ENCODE measurements at places on chromosomes 2 and 18. TPM values are rescaled to one million over a fixed set of nuclear protein-coding genes. Genes with fewer than 3 reads are reported as not detected.
A peak's percentile ranks its signal among the peaks of the same experiment; 100 is the strongest.

DNA sequence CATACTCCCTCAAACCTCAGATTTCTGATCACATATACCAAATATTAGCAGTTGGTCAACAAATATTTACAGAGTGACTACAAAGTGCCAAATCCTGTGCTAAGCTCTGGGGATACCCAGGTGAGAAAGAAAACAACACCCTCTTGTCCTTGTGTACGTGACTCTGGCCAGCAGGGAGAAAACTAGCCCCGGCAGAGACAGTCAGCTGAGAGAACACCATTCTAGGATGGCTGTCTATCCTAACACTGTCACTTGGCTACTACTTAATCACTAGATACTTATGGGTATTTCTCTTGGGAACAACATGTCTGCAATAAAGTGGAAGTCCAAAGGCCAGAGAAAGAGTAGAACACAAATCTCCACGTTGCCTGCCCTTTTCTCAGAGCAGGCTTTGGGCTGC, 57.9 kb upstream of the CD226 start:
- no peak for DNase-seq

DNA sequence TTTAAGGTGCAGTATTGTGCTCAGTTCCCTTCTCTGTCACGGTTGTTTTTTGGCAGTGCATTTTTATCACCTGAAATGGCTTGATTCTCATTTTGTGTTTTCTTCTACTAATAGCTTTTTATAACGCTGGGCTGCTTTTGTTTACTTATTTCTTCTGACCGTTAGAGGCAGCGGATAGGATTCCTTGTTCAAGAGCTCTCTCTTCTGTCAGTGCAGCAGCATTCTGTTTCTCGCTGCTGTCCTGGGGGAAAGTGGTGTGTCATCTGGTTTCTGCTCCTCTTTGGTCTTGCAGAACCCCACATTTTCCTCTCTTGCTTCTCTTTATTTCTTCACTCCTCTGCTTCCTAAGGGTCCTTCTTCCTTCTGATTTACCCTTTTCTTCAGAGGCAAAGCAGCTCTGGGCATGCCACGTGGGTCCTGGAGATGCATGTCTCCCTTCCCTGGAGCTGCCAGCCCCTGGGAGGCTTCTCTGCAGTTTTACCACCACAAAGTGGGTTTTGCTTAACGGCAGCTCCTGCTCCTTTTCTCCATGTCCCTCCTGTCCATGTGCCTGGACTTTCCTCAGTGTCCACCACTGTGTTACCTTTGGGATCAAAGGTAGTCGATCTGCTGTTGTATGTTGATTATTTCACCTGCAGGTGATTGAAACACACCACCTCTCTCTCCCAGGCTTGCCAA, 47.3 kb upstream of the SNTG2 start:
- no peak for DNase-seq

- DNase-seq, result no peak
These were observed 13.7 kb downstream of the TET3 start for GRCh38 chr2:73998451-73998850.

GRCh38 chr2:39991298-39991697, 212.2 kb upstream of the THUMPD2 start:
- DNase-seq, result no peak

DNA sequence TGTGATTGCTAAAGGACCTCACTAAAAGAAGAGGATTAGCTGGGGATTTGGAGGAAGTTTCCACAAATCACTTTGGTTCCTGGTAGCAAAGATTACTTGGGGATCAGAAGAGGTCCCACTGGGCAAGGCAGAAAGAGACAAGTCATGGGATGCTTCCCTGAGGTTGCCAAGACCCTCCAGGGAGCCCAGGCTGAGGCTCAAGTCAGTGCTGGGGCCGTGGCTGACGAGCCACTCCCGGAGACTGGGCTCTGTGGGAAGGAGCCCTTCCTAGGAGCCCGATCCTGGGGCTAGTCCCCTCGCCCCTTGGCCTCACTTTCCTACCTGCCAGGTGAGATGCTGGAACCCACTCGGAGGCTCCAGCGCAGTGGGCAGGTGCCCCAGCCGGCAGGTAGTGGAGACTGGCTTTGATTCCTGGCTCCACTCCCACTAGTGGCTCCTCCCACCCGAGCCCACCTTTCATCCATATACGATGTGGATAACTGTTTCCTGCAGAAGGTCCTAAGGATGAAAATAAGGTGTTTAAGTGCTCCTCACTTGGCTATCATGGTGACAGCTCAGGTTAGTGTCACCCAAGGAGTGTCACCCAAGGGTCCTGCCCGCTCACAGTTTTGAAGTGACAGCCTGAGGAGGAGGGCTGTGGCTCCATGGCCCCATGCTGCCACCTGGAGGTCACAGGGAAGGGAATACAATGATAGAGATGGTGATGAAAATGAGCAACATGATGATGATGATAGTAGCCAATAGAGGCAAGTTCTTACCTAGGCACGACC, 100.5 kb downstream of the CAPN13 start:
- no peak for DNase-seq

- no peak for DNase-seq
These were observed 39.2 kb downstream of the LRRFIP1 start for GRCh38 chr2:237666606-237667005.

DNA sequence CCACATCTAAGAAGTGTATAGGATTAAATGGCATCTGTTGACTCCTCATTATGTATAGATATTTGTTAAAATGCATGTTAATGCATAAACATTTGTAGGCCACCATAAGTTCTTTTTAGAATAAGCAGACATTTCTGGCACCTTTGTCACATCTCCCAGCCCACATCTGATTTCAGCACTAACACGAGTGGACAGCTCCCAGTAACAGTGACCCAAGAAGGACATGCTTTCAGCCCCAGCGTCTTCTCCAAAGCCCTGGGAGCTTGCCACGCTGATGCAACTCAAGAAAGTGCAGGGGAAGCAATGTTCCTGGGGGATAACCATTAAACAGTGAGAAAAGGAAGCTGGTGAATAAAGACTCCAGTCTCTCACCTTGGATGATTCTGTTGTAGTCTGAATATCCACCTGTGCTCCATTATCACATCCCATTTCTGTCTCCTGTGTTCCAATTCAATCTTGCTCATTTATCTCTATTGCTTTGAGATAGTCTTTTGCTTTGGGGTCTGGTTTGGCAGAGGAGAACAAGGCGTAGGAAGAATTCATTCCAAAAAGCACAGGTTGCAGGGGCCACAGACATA, 182.6 kb upstream of the THSD7B start:
- DNase-seq, result no peak

DNA sequence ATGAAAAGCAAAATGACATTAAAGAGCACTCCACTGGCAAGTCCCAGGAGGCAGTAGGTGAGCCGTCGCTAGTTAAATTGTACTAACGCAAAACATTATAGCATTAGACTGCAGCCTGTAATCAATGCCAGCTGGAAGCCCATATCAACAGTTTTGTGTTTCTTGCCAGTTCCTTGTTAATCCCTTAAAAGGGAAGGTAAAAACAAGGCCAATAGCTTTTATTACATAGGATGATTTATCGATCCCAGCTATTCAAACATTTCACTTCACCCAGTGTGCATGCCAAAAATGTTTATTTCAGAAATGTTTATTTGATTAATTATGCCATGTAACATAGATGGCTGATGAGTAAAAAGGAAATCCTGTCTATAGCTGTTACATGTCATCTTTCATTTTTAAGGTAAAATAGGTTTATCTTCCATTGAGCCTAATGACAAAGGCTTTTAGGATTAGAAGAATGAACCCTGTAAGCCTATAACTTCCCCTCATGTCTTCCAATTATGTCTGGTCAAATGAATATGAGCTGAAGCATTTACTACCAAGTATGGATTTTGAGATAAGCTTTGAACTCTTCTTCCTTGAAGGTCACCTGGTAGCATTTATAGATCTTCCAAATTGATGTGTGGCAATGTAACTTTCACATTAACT, 591.2 kb downstream of the RNF144A start:
- no peak for DNase-seq

- no peak for DNase-seq
These were observed 77.0 kb downstream of the LANCL1 start for GRCh38 chr2:210399440-210400041.

DNA sequence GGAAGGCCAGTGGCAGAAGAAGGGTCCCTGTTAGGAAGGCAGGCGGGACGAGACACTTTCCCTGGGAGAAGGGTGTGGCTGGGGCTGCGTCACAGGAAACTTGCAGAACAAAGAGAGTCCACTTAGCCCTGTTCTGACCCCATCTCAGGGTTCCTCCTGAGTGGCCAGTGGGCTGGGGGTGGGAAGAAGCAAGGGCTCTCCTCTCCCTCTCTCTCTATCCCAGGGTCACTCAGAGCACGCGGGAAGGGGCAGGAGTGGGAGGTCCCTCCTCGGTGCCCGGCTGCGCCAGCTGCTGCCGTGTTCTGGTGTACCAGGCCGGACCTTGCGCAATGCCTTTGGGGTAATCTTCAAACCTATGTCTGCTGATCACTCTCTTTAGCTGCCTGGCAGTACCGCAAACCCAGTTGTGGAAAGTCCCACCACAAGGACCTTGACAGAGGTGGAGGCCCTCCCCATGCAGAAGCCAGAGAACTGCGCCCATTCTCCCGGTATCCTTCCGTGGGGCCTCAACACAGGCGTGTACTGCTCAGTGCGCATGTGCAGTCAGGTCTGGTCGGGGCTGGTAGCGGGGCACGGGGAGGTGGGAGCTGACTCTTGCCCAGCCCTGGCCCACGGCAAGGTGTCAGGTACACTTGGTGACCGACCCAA, 47.8 kb upstream of the ST3GAL5 start:
- DNase-seq, result peak; percentile 24

GRCh38 chr2:159904127-159904958, 106.3 kb upstream of the CD302 start:
- DNase-seq, result peak; percentile 94

- no peak for DNase-seq
These were observed 396.0 kb downstream of the SOCS6 start for GRCh38 chr18:70684821-70685220.

SLC9A4 gene
- not detected for polyA plus RNA-seq

POTEF gene
- 0.47 TPM for polyA plus RNA-seq

GRCh38 chr18:31497836-31498573, at the start of gene DSG2:
DSG2 (plus strand) TSS chr18:31498177; CDS start chr18:31498252, 75 bp downstream.
- peak; percentile 74 for DNase-seq

GRCh38 chr2:167504695-167505094, 616.4 kb downstream of the XIRP2 start:
- no peak for DNase-seq

LRP2 gene
- polyA plus RNA-seq, result 4.7 TPM

DNA sequence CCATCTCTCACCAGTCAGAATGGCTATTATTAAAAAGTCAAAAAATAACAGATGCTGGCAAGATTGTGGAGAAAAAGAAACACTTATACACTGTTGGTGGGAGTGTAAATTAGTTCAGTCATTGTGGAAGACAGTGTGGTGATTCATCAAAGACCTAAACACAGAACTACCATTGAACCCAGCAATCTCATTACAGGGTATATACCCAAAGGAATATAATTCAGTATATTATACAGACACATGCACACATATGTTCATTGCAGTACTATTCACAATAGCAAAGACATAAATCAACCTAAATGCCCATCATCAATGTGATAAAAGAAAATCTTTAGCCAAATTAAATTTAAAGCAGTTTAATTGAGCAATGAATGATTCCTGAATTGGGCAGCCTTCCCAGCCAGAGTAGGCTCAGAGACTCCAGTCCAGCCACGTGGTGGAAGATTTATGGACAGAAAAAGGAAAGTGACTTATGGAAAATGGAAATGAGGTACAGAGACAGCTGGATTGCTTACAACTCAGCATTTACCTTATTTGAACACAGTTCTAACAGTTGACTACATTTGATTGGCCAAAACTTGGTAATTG, 377.1 kb upstream of the SLC39A10 start:
- DNase-seq, result no peak

DNA sequence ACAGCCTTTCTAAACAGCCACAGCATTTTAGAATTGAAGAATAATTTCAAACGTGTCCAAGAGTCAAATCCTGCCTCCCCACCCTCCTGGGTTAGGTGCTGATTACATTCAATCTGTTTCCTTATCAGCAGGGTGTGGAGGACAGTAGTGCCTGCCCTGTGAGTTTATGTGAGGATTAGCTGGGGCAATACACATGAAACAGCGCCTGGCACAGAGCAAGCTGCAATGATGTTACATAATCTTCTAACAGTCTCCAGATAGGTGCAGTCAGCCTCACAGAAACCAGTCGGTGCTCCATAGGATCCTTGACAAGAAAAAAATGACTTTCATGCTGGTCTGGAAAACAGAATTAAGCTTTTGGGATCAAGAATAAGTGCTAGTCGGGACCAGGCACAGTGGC, 91.7 kb upstream of the ITGA6 start:
- DNase-seq, result no peak

GRCh38 chr2:33131749-33132148, 185.0 kb downstream of the LTBP1 start:
- no peak for DNase-seq

GRCh38 chr2:217106650-217107014, 246.8 kb upstream of the TNP1 start:
- no peak for DNase-seq

- DNase-seq, result peak; percentile 77
These were observed 24.6 kb downstream of the MAIP1 start for GRCh38 chr2:199979832-199980628.

DNA sequence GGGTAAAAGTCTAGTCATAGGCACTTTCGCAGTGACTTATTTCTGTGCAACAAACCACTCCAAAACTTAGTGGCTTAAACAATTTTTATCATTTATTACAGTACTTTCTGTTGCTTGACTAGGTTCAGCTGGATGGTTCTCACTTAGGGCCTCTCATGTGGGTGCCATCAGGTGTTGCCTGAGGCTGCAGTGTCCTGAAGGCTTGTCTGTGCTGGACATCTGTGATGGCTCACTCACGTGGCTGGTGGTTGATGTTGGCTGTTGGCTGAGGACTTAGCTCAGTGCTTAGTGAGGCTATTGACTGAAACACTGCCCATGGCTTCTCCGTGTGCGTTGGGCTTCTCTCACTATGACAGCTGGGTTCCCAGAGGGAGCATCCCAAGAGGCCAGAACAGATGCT, 81.4 kb upstream of the GCFC2 start:
- DNase-seq, result no peak

EVA1A gene
- polyA plus RNA-seq, result 33.9 TPM

GRCh38 chr2:215751200-215751910, 262.0 kb downstream of the MREG start:
- DNase-seq, result no peak

GRCh38 chr2:184677171-184677570, 78.8 kb downstream of the ZNF804A start:
- DNase-seq, result no peak

DNA sequence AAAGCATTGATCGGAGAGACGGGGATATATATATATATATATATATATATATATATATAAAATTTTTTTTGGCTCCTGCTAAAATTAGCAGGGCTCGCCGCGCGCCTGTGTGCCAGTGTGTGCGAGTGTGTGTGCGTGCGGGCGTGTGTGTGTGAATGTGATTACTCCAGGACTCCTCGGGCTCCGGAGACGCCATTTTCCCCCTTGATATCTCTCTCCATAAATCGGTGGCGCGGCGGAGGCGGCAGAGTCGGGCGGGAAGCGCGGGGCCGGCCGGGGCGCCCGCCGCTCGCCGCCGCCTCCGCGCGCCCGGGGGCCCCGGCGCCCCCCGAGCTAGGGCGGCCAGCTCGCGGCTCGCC, 795 bp upstream of the SETBP1 start:
- DNase-seq, result peak; percentile 84

DNA sequence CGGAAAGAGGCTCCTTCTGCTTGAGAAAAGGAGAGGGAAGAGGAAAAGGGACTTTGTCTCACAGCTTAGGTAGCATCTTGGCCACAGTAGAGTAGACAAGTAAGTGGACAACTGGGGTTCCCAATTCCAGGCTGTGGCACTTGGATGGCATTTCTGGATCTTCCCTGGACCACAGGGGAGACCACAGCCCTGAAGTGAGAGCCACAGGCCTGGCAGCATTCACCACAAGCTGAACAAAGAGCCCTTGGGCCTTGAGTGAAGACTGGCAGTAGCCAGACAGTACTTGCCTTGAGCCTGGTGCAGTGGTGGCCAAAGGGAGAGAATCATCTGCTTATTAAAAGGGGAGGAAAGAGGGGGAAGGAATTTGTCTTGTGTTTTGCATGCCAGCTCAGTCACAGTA, 226.1 kb upstream of the KLHL14 start:
- DNase-seq, result no peak
